ENCODE measurements at places on chromosomes 6 and 20. TPM values are rescaled to one million over a fixed set of nuclear protein-coding genes. Genes with fewer than 3 reads are reported as not detected.

- no peak for DNase-seq
- H3K4me3 ChIP-seq, result peak overlapping the region; percentile 94
- H3K27me3 ChIP-seq, result no peaks in the 10 kb centered on the region
- H3K4me1 ChIP-seq, result peaks cover 10% of the 10 kb centered on the region
- peaks cover 25% of the 10 kb centered on the region for H3K36me3 ChIP-seq
- H3K27ac ChIP-seq, result peak overlapping the region; percentile 95
Measured at GRCh38 chr6:27825025-27825793, 87.0 kb downstream of the OR2B2 start.

- H3K4me3 ChIP-seq, result no peak overlapping the region
- H3K27ac ChIP-seq, result peak overlapping the region; percentile 60
- H3K27me3 ChIP-seq, result no peaks in the 10 kb centered on the region
- H3K4me1 ChIP-seq, result peaks cover 25% of the 10 kb centered on the region
Measured at GRCh38 chr6:140438346-140438735, 1063.9 kb upstream of the CITED2 start.

- no peak overlapping the region for H3K27ac ChIP-seq
- H3K27me3 ChIP-seq, result no peaks in the 10 kb centered on the region
- DNase-seq, result no peak
- H3K4me3 ChIP-seq, result no peak overlapping the region
- H3K36me3 ChIP-seq, result no peaks in the 10 kb centered on the region
Measured at GRCh38 chr6:4521070-4521469, 255.1 kb upstream of the CDYL start.

GRCh38 chr20:16929756-16930155 is 181.6 kb downstream of the OTOR start:
- peak; percentile 23 for DNase-seq
- H3K4me3 ChIP-seq, result no peak overlapping the region
- peaks cover 25% of the 10 kb centered on the region for H3K27me3 ChIP-seq
- no peak overlapping the region for H3K27ac ChIP-seq

DNA sequence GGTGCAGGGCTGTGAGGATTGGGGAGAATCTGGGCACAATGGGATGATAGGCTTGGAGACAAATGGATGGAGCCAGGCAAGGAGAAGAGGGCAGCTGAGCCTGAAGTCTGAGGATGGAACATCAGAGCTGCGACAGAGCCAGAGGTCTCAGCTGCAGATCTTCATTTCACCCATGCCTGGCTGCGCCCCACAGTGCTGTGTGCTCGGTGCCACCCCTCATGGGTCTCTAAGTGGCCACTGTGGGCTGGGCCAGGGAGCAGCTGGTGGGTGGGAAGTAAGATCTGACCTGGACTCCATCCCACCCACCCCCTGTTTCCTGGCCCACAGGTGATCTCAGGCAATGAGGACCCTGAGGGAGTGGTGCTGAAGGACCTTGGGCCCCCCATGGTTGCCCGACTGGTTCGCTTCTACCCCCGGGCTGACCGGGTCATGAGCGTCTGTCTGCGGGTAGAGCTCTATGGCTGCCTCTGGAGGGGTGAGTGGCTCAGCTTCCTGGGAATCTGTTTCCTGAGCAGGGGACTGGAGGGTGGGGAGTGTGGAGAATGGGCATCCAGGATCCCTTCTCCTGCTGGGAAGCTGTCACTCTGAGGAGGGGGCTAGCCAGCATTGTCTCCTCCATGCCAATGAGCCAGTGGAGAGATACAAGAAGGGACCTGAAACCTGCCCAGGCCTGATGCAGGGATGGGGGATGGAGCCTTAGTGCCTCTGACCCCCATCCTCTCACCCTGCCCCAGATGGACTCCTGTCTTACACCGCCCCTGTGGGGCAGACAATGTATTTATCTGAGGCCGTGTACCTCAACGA is 6.5 kb downstream of the DDR1 start:
- peak overlapping the region; percentile 17 for H3K27ac ChIP-seq
- H3K4me3 ChIP-seq, result no peak overlapping the region
- no peak for DNase-seq

GRCh38 chr6:164168595-164168994 is 754.1 kb downstream of the QKI start:
- no peaks in the 10 kb centered on the region for H3K4me1 ChIP-seq
- no peak overlapping the region for H3K27ac ChIP-seq
- no peak overlapping the region for H3K4me3 ChIP-seq
- no peaks in the 10 kb centered on the region for H3K27me3 ChIP-seq
- H3K36me3 ChIP-seq, result no peaks in the 10 kb centered on the region
- DNase-seq, result no peak

DNA sequence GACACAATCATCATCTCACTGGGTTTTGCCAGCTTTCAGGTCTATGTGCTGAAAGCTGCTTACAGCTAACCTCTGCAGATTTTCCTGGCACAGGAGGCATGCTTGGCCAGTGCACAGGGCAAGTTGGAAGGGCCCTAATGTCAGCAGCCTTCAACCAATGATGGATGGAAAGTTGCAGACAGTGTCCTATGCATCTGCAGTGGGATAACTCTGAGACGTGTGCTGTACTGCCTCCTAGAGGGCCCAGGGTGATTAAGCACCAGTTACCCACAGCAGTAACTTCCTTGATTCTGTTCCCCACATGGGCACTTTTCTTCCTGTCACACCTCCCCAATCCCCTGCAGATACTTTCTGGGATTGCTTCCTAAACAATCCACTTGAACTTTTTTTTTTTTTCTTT is 38.6 kb downstream of the OVOL2 start:
- no peaks in the 10 kb centered on the region for H3K4me1 ChIP-seq
- peak; percentile 34 for DNase-seq
- no peak overlapping the region for H3K4me3 ChIP-seq
- H3K36me3 ChIP-seq, result no peaks in the 10 kb centered on the region
- no peak overlapping the region for H3K27ac ChIP-seq

DNA sequence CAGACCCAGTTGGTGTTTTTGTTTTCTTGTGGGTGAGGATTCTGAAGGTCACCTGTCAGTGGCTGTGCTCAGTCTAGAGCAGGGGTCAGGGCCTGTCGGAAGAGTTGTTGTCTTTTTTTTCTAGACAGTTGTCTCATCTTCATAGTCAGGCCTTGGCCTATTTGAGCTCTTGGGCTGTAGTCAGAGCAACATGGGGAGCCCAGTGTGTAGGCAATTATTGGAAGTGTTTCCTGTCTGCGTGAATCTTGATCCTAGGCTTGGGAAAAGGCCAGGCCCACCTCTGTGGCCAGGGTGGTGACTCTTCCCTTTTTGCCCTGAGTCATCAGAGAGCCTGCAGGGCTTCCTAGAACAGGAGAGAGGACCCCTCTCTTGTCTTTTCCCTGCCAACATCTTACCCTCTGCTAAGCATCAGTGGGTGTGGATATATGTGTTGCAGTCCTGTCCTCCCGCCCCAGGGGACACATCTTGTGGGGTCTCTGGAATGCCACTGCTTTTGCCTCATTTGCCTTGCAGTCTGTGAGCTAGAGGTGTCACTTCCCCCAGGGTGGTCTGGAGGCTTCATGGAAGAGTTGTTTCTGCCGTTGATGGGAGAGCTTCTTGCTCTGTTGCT is 11.4 kb downstream of the TJAP1 start:
- no peak overlapping the region for H3K4me3 ChIP-seq
- H3K36me3 ChIP-seq, result peaks cover 25% of the 10 kb centered on the region
- DNase-seq, result no peak
- no peaks in the 10 kb centered on the region for H3K27me3 ChIP-seq

DNA sequence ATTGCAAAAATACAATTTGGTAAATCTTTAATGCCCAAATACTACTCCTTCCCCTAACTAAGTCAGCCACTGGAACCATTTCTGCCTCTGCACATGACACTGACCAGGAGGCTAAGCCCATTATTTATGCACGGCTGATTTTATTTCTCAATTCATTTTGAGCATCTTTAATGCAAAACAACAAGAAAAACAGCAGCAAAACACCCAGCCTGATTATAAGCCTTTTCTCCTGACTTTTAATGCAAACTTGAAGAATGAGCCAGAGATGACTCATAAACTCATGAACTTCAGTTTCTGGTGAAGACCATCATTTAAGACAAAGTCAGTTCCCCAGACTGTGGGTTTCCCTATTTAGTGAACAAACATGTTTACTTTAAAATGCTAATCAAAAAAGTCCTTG is 51.6 kb downstream of the CYP24A1 start:
- peak; percentile 44 for DNase-seq
- peaks cover 25% of the 10 kb centered on the region for H3K4me1 ChIP-seq
- H3K27ac ChIP-seq, result peak overlapping the region; percentile 84
- no peak overlapping the region for H3K4me3 ChIP-seq
- no peaks in the 10 kb centered on the region for H3K27me3 ChIP-seq

- no peak overlapping the region for H3K27ac ChIP-seq
- H3K4me3 ChIP-seq, result no peak overlapping the region
- H3K36me3 ChIP-seq, result peaks cover 21% of the 10 kb centered on the region
- no peak for DNase-seq
- peaks cover 4% of the 10 kb centered on the region for H3K4me1 ChIP-seq
- H3K27me3 ChIP-seq, result no peaks in the 10 kb centered on the region
Measured at GRCh38 chr6:35417979-35418661, 34.0 kb upstream of the FANCE start.

DNA sequence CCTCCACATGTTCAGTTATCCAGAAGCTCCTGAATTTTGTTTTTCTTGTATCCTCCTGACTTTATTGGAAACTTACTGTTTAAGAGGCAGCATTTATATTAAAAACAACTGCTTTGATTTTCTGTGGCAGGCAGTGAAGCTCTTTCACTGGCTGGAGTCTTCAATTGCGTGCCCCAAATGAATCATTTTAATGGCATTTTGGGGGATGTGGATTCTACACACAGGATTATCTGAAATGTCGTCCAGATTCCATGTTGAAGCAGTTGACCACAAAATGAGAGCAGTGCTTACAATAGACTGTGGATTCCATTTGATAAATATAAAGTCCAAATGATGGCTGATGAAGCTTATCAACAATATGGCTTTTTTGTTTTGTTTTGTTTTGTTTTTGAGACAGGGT is 41.0 kb upstream of the HIVEP1 start:
- peaks cover 4% of the 10 kb centered on the region for H3K4me1 ChIP-seq
- H3K27me3 ChIP-seq, result no peaks in the 10 kb centered on the region
- no peak for DNase-seq

DNA sequence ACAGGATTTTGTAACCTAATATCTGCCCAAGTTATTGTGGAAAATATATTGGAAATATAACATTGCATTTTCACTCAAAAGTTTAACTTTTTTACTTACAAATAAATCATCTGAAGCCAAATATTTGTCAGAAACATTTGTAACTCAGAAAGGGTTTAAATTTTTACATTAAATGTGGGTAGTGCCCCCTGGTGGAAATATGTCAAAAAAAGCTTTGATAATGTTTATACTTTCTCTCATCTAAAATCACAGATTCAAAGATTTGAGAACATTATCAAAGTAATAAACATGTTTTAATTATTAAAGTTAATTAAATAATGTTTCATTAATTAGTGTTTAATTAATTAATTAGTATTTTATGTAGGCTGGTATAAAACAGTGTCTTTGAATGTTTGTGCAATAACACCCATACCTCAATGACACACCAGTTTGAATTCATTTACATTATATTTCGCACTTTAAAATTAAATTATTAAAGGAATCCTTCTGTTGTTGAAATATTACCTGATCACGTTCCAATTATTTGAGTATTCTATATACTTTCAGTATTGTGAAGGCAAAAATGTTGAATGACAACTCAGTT is 320.1 kb upstream of the FKBP1C start:
- DNase-seq, result peak; percentile 33
- H3K36me3 ChIP-seq, result no peaks in the 10 kb centered on the region
- no peak overlapping the region for H3K4me3 ChIP-seq
- H3K4me1 ChIP-seq, result no peaks in the 10 kb centered on the region

DNA sequence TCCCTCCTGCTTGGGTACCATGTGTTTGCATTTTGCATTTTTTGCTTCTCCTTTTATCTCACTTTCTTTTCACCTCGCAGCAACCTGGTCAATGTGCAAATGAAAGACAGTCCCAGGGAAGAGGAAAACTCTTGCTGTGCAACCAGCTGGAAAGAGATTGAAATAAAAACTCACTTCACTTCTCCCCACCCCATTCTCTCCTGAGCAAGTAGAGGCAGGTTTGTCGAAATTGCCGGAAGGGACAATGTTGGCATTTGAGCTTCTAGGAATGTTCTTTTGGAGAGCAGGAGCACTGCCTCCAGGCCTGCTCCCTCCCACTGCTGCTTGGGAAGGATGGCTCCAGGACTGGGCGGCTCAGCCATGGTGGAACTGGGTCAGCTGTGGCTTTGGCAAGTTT is 30.6 kb downstream of the KCNG1 start:
- DNase-seq, result peak; percentile 81
- peaks cover 13% of the 10 kb centered on the region for H3K4me1 ChIP-seq
- H3K36me3 ChIP-seq, result no peaks in the 10 kb centered on the region
- no peak overlapping the region for H3K4me3 ChIP-seq
- no peak overlapping the region for H3K27ac ChIP-seq

DNA sequence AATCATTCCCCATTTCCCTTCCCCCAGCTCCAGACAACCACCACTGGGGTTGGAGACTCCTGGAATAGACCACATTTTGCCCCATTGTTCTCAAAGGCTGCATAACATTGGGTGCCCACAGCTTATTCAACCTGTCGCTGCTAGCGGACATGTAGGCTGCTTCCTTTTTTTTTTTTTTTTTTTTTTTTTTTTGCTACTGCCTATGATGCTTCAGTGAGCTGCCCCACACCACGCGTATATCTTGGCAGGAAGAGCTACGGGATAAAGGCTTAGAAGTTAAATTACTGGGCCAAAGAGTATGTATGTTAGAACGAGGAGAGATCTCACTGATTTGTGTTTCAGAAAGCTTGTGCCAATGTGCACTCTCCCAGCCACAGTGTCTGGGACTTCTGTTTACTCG is 7.0 kb downstream of the LBP start:
- H3K27ac ChIP-seq, result no peak overlapping the region
- H3K4me1 ChIP-seq, result no peaks in the 10 kb centered on the region
- H3K27me3 ChIP-seq, result peaks cover 18% of the 10 kb centered on the region

GRCh38 chr20:41499961-41500725 is 118.0 kb downstream of the CHD6 start:
- peaks cover 16% of the 10 kb centered on the region for H3K36me3 ChIP-seq
- no peak for DNase-seq
- H3K4me3 ChIP-seq, result no peak overlapping the region
- H3K27ac ChIP-seq, result no peak overlapping the region
- no peaks in the 10 kb centered on the region for H3K4me1 ChIP-seq

- H3K27me3 ChIP-seq, result no peaks in the 10 kb centered on the region
- peaks cover 99% of the 10 kb centered on the region for H3K36me3 ChIP-seq
- H3K27ac ChIP-seq, result no peak overlapping the region
- no peaks in the 10 kb centered on the region for H3K4me1 ChIP-seq
- no peak overlapping the region for H3K4me3 ChIP-seq
Measured at GRCh38 chr6:160081398-160081797, 40.2 kb upstream of the SLC22A1 start.

GRCh38 chr6:166721576-166721975 is 94.5 kb upstream of the RPS6KA2 start:
- no peak for DNase-seq
- peaks cover 31% of the 10 kb centered on the region for H3K27me3 ChIP-seq
- H3K27ac ChIP-seq, result no peak overlapping the region
- H3K4me3 ChIP-seq, result no peak overlapping the region
- no peaks in the 10 kb centered on the region for H3K4me1 ChIP-seq

PRSS35 gene
- not detected for total RNA-seq

VWA7 gene
- 3.1 TPM for total RNA-seq

CLDN20 gene
- not detected for total RNA-seq

OOEP gene
- total RNA-seq, result not detected

DSP gene
- total RNA-seq, result 163 TPM

PRICKLE4 gene
- 0.93 TPM for total RNA-seq
